ENCODE measurements at places on chromosomes 2 and 18.

GRCh38 chr2:104412384-104412783 is 441.5 kb upstream of the POU3F3 start:
- DNase-seq = peak; percentile 62

GRCh38 chr2:207674826-207675225 is 36.6 kb upstream of the CCNYL1 start:
- DNase-seq = no peak

GRCh38 chr2:108330979-108331378 is 42.3 kb downstream of the SULT1C2 start:
- no peak for DNase-seq

GRCh38 chr18:30481871-30482270 is 560.7 kb downstream of the DSC3 start:
- no peak for DNase-seq

- no peak for DNase-seq
These were observed 25.4 kb downstream of the HDAC4 start for GRCh38 chr2:239375278-239376061.

DNA sequence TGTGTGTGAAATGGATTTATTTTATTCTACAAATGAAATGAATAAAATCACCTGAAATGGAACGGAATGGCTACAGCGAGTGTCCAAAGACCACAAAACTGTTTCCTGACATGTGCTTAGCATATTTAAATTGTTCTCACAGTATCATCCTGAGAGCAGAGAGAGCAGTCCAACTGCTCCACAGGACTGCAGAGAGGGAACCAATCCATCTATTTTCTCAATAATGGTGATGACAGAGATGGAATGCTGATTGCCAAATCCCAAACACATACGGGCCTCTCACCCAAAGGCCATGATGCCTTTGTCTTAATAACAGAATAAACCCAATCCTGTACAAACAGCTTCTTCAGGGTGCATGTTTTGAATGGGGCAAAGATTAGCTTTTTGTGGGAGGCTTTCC is 41.1 kb downstream of the STAT1 start:
- DNase-seq = no peak

DNA sequence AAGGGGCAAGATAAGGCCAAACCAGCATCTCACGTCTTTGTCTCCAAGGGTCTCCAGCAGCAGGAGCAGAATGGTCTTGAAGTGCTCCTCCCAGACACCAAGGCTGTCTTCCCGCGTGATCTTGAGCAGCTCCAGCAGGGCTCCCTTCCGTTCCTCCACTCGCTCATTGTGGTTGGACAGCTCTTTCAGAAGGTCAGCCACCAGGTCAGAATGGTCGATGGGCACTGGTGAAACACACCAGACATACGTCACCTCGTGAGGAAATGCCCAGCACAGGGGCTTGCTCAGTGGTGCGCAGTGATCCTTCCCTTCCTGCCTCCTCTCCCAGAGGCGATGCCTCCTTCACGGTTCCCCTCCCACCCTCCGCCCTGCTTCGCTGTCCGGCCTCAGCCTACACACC is 80.1 kb upstream of the TFCP2L1 start:
- no peak for DNase-seq

- no peak for DNase-seq
These were observed 121.0 kb upstream of the XPO1 start for GRCh38 chr2:61658841-61659780.

- DNase-seq = no peak
These were observed 162.0 kb upstream of the SOX11 start for GRCh38 chr2:5530011-5530696.

DNA sequence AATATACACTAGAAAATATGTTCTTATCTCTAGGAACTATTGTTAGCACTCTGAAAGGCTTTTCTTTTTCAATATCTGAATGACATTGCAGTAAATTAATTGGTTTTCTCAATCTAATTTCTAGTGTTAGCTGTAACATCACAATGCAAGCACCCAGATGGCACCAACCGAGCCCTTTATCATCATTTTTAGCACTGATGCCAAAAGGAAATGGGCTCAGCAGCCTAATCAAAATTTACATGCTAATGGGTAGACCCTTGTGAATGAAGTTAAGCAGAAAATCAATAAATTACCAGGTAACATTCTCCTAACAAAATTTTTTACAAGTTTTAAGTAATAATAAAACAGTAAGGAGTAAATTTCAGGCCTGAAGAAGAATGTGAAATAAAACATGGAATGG is 53.5 kb upstream of the PGAP1 start:
- DNase-seq = no peak

GRCh38 chr2:70732766-70733645 is 35.0 kb downstream of the ADD2 start:
- DNase-seq = no peak

GRCh38 chr2:29430382-29431112 is 315.3 kb downstream of the CLIP4 start:
- no peak for DNase-seq

DNA sequence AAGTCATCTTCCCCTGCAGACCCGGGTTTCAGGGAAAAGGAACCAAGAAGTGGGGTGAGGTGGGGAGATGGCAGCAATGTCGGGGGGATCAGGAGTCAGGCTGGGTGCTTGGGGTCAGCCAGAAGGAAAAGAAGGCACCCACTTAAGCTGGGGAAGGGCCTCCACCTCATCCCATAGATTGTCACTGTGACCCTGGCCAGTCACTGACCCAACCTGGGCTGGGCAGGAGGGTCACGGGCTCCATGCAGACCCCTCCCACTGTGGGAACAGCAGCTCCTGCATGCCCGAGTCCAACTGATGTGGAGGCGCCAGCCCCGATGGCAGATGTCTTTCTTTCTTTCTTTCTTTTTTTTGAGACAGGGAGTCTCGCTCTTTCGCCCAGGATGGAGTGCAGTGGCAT is 53.6 kb upstream of the HAAO start:
- DNase-seq = no peak

DNA sequence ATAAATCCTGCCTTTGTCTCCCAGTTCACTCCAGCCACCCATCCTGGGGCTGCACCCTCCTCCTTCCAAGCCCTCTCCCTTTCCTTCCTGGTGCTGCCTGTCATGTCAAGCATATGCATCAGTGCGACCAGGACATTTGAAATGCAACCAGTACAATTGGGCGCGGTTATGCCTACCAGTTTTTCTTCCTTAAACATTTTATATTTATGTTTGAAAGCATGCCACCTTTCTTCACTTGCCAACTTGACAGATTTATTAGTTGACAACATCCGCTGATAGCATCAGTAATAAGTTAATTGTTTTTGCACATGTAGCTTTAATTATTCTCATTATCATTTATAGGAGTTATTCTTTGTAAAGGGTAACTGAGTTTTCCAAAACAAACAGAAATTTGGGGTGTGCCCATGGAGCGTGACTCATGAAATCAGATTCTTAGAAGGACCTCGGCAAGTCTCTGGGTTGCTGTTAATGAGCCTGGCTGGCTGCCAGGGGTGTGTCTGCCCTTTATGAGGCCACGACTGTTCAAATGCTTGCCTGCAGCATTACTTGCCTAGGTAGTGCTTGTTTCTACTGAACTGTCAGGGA is 32.8 kb upstream of the IL1B start:
- DNase-seq = no peak

DNA sequence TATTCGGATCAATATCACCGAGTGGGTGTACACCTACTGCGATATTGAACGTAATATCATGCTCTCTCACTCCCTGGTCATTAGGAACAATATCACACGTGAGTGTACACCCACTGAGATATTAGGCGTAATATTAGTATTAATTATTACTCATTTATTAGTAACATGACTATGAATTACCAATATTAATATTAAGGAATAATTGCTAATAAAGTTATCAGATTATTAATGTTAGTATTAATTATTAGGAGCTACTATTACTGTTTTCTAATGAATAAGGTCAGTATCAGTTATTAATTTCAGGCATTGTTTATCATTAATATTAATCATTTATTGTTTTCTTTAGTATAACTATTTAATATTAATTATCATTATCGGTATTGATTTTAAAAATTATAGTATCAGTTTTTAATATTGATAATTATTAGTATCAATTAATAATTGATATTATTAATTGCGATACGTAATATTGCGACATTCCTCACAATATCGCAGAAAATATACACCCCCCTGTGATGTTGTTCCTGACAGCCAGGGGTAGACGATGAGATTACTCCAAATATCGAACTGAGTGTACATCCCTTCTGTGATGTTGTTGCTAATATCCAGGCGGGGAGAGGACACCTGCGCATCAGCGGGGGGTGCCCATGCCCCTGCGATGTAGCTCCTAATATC is 84.2 kb downstream of the DAPL1 start:
- DNase-seq = no peak

DNA sequence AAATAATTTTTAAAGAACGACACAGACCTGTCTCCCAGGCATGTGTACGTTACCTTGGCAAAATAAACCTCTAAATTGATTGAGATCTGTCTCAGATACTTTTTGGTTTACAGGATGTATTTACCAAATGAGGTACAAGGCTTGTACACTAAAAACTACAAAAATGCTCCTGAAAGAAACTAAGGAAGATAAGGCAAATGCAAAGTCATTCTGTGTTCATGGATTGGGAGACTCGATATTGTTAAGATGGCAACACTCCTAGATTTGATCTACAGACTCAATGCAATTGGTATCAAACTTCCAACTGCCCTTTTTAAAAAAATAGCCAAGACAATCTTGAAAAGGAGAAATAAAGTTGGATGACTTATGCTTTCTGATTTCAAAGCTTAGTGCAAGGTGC is 11.5 kb upstream of the KCNE4 start:
- DNase-seq = no peak

DNA sequence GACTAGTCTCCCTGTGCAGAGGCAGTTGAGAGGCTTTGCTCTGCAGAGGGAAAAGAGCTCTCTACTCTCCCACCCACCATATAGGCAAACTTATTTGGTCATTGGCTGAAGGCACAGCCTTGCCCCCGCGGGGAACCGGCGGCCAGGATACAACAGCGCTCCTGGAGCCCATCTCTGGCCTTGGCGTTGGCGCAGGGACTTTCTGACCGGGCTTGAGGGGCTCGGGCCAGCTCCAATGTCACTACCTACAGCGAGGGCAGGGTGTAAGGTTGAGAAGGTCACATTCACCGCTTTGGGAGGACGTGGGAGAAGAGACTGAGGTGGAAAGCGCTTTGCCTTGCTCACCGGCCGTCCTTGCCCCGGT is 2.2 kb downstream of the ONECUT2 start:
- no peak for DNase-seq

All from caudate nucleus (tissue), 63 donors.